Fibroblast of villous mesenchyme (primary cell): ENCODE measurements at places on chromosomes 13 and 19.

DNA sequence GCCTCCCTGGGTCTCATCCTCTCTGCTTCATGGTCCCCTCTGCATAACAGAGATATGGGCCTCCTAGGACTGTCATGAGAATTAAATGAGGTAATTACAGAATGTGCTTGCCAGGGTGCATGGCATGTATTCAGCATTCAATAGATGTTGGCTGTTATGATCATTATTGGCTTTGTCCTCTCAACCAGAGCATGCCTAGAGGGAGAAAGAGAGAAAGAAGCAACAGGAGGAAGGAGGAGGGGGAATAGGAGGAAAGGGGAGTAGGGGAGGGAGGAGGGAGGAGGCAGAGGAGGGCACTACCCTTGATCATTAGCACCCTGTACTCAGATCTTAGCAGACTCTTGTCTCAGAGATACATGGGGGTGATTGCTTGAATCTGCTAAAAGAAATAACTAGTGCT, 41.0 kb upstream of the SIAH3 start:
- DNase-seq: no peak

GRCh38 chr13:47858042-47859025, 142.7 kb downstream of the SUCLA2 start:
- peak; percentile 94 for DNase-seq

DNA sequence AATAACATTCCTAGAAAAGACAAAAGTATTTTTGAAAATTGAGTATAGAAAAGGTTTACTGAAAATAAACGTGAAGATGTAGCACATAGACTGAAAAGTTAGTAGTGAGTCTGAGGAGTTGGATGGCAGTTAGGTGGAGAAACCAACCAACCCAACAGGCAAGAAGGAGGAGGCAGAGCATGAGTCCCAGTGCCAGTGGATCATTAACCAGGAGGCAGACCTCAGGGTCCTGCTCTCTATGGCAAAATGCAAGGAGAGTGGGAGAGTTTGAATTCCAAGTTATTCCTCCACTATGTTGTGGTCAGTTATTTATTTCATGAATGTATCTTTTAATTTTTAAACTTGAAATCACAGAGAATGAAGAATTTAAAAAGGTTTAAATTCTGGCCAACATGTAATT, 446.4 kb downstream of the GPC6 start:
- DNase-seq: no peak

- peak; percentile 85 for DNase-seq
Measured at GRCh38 chr13:110382229-110382628, 75.1 kb downstream of the COL4A2 start.

DNA sequence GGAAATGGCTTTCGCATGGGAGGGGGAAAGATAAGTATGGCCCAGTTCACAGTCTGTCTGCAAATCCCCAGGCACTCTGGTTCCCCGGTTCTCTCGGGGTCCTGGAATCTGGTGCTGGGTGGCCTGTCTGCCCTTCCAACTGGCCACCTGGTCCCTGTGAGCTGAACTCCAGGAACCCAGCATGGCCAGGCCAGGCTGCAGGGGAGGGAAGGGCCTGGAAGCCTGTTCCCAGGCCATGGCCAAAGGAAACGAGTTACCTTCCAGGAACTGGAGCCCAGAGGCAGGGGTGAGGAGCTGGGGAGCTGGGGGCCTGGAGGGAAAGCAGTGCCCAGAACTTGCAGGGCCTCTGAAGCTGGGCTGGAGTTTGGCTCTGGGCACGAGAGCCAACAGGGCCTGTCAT, 19.1 kb upstream of the PNMA8C start:
- no peak for DNase-seq
